Vagina (tissue), 2 donors: ENCODE measurements at places on chromosomes 16 and 17. TPM values are rescaled to one million over a fixed set of nuclear protein-coding genes. Genes with fewer than 3 reads are reported as not detected.

DNA sequence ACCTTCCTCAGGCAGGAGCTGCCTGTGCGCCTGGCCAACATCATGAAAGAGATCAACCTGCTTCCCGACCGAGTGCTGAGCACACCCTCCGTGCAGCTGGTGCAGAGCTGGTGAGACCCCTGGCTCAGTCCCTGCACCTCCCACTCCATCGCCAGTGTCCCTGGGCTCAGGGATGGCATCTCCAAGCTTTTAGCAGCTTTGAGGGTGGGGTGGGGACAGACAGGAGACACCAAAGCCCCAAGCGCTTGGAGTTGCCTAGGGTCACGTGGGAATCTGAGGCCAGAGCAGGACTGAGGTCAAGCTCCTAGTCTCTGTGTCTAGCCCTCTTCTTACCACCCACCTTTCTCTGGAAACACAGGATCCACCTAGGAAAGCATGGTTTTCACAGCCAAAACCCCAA lies 2.3 kb downstream of the PDK2 start:
- no peaks in the 10 kb centered on the region for H3K36me3 ChIP-seq
- H3K27ac ChIP-seq: no peak overlapping the region
- H3K4me3 ChIP-seq: no peak overlapping the region
- H3K27me3 ChIP-seq: no peaks in the 10 kb centered on the region

ABCC12 gene
- not detected for total RNA-seq

DNA sequence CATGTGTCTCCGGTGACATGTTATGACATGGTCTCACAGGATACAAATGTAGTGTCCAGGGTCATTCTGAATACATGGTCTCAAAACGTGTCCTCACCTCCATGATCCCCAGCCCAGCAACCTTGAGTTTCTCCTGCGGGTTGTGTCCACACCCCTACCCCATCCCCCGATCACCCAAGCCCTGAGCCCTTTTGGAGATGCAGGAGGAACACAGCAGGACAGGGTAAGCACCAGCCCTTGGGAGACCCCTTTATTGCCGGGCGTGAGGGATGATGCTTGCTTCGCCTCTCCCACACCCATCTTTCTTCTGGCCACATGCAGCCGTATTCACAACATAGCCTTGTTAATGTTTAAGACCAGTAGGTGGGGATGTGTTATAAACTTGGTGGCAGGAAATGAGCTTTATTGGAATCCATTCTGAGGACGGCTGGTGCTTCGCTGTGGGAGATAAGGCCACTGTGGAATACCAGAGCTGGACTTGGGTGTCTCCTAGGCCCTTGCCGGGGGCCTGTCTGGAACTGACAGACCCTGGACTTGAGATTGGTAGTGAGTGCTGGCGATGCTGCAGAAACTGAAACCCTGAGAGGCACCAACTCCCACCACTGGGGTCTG lies 5.5 kb downstream of the TMEM132E start:
- peaks cover 12% of the 10 kb centered on the region for H3K27me3 ChIP-seq
- no peak overlapping the region for H3K4me3 ChIP-seq
- H3K4me1 ChIP-seq: peaks cover 20% of the 10 kb centered on the region
- no peak for DNase-seq
- H3K27ac ChIP-seq: no peak overlapping the region

DNA sequence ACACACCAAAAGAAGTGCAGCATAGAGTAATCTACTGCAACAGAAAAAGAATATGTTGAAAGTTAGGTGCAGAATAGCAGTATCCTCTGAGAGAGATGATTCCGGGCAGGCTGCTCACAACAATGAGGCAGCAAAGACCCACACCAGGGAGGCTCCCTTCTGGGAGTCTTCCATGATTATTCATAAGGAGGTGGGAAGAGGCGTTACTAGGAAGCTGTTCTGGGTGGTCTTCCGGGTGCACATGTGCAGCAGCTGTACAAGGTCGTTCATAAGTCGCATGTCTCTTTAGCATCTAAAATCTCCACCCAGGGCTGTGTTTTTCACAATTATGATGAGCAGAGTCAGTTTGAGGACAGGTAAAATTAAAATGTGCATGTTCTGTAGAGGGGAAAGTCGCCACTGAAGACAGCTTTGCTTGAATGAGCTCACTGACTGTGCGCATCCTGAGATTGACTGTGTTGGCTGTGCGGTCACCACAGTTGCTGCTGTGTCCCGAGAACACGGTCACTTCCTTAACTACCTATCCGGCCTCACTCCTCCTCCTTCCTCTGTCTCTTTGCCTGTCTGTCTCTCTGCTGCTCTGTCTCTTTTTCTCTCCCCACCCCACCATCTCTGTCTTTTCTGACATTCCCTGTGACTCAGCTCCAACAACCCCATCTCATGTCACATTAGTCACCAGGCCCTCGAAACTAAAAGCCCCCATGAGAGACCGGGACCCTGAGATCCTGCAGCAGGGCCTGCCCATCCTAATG lies 125.5 kb upstream of the HSBP1 start:
- H3K4me3 ChIP-seq: no peak overlapping the region
- no peak overlapping the region for H3K27ac ChIP-seq
- DNase-seq: no peak
- no peaks in the 10 kb centered on the region for H3K36me3 ChIP-seq

AOC2 gene
- 2.2 TPM for total RNA-seq

SYT17 gene
- total RNA-seq: 13.3 TPM

MYH8 gene
- total RNA-seq: not detected

GRCh38 chr16:27152801-27153200 lies 50.5 kb upstream of the KDM8 start:
- no peaks in the 10 kb centered on the region for H3K27me3 ChIP-seq
- DNase-seq: no peak
- no peak overlapping the region for H3K4me3 ChIP-seq
- no peaks in the 10 kb centered on the region for H3K36me3 ChIP-seq
- no peaks in the 10 kb centered on the region for H3K4me1 ChIP-seq
- H3K27ac ChIP-seq: no peak overlapping the region

TSPAN10 gene
- not detected for total RNA-seq

GRCh38 chr17:75457047-75457654 lies 716 bp downstream of the TMEM94 start:
- peaks cover 31% of the 10 kb centered on the region for H3K4me1 ChIP-seq
- H3K36me3 ChIP-seq: no peaks in the 10 kb centered on the region
- no peak for DNase-seq
- H3K27me3 ChIP-seq: no peaks in the 10 kb centered on the region
- peak overlapping the region; percentile 80 for H3K27ac ChIP-seq
- peak overlapping the region; percentile 70 for H3K4me3 ChIP-seq

GRCh38 chr17:27991462-27991993 lies 50.9 kb upstream of the NLK start:
- DNase-seq: no peak
- no peak overlapping the region for H3K4me3 ChIP-seq
- no peaks in the 10 kb centered on the region for H3K36me3 ChIP-seq
- H3K27me3 ChIP-seq: no peaks in the 10 kb centered on the region
- H3K27ac ChIP-seq: no peak overlapping the region

- no peak overlapping the region for H3K27ac ChIP-seq
- H3K4me1 ChIP-seq: peaks cover 12% of the 10 kb centered on the region
- no peak for DNase-seq
- no peak overlapping the region for H3K4me3 ChIP-seq
- H3K27me3 ChIP-seq: no peaks in the 10 kb centered on the region
Measured at GRCh38 chr16:49628148-49628547, 227.8 kb downstream of the ZNF423 start.

SEPTIN12 gene
- total RNA-seq: not detected

- peaks cover 25% of the 10 kb centered on the region for H3K4me1 ChIP-seq
- DNase-seq: no peak
- H3K27ac ChIP-seq: no peak overlapping the region
- H3K36me3 ChIP-seq: no peaks in the 10 kb centered on the region
- H3K27me3 ChIP-seq: no peaks in the 10 kb centered on the region
- no peak overlapping the region for H3K4me3 ChIP-seq
Measured at GRCh38 chr17:82416771-82417170, 1.4 kb upstream of the HEXD start.

WIPF2 gene
- 10.6 TPM for total RNA-seq

KIF2B gene
- not detected for total RNA-seq

DNA sequence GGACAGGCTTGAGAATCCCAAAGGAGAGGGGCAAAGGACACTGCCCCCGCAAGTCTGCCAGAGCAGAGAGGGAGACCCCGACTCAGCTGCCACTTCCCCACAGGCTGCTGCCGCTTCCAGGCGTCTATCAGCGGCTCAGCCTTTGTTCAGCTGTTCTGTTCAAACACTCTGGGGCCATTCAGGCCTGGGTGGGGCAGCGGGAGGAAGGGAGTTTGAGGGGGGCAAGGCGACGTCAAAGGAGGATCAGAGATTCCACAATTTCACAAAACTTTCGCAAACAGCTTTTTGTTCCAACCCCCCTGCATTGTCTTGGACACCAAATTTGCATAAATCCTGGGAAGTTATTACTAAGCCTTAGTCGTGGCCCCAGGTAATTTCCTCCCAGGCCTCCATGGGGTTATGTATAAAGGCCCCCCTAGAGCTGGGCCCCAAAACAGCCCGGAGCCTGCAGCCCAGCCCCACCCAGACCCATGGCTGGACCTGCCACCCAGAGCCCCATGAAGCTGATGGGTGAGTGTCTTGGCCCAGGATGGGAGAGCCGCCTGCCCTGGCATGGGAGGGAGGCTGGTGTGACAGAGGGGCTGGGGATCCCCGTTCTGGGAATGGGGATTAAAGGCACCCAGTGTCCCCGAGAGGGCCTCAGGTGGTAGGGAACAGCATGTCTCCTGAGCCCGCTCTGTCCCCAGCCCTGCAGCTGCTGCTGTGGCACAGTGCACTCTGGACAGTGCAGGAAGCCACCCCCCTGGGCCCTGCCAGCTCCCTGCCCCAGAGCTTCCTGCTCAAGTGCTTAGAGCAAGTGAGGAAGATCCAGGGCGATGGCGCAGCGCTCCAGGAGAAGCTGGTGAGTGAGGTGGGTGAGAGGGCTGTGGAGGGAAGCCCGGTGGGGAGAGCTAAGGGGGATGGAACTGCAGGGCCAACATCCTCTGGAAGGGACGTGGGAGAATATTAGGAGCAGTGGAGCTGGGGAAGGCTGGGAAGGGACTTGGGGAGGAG lies at the start of gene CSF3:
Gene CSF3 (plus strand): TSS at position 436 of the 993 bp plus-strand sequence. CDS start 35 bp downstream, at position 471.
- H3K4me1 ChIP-seq: peaks cover 71% of the 10 kb centered on the region
- no peaks in the 10 kb centered on the region for H3K36me3 ChIP-seq
- no peak for DNase-seq
- H3K27ac ChIP-seq: peak within 1 kb of the TSS; percentile 89
- H3K27me3 ChIP-seq: no peaks in the 10 kb centered on the region

EMP2 gene
- 70.7 TPM for total RNA-seq

DNA sequence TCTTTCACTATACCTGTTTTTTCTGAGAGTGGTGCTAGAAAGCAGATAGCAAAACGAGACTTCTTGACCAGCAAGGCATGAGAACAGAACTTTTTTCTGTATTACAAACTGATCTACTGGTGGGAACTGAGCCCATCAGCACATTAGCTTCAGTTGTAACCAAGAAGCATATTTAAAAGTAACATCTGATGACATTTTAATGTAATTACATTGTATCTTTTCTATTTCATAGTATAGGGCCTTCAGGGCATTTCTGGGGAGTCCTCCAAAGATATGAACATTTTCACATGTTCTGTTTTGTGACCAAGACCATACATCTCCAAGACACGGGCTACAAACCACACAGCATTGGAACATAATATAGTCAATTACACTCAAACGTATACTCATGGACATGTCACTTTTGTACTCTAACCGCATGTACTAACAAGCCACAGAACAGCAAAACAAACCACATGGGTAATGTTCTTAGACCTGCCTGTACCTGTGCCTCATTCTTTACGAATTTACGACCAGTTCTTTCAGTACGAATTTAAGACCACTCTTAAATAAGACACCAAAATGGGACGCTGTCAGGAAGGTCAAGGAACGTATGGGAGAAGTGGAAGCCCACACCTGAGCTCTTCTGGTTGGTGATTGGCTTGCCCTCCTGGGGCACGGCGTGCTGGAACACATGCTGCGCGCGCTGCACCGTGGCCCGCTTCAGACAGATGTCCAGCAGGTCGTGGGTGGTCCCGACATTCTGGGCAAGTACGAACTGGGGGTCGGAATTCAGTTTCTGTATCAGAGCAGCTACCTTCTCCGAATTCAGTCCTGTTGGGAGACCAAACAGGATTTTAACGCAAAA lies 825 bp downstream of the BLMH start:
- H3K4me1 ChIP-seq: peaks cover 23% of the 10 kb centered on the region
- H3K27me3 ChIP-seq: no peaks in the 10 kb centered on the region
- DNase-seq: no peak
- no peaks in the 10 kb centered on the region for H3K36me3 ChIP-seq

DNA sequence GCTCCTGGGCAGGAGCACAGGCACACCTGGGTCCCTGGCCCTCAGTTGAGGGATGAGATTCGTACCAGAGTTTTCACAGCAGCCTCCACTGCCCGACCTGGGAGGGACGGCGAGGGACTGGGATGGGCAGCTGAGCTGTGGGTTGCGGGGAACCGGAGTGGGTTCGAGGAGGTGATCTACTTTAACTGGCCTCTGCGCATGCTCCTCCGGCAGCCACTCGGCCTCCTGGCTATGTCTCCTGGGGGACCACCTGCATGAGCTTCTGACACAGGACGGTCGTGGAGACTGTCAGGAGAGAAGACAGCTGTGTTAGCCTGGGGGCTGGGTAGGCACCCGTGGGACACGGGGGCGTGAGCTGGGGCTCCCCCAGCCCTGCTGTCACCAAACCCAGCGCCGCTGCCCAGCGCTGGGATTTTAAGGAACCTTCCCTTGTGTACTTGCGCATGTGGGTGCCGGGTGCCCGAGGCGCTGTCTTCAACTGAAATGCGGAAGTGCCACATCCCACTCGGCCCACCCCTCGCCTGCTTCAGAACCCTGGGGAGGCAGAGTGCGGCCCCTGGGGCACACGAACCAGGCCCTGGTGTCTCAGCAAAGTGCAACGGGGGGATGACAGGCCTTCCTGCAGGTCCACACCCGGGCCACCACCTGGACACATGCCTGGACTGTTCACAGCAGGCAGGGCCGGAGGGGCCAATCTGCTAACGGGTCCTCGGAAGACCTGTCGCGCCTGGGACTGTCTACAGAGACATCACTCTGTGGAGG lies 36.4 kb downstream of the SLC7A5 start:
- H3K4me1 ChIP-seq: no peaks in the 10 kb centered on the region
- H3K27ac ChIP-seq: no peak overlapping the region
- no peaks in the 10 kb centered on the region for H3K27me3 ChIP-seq
- no peaks in the 10 kb centered on the region for H3K36me3 ChIP-seq
- no peak overlapping the region for H3K4me3 ChIP-seq

DNA sequence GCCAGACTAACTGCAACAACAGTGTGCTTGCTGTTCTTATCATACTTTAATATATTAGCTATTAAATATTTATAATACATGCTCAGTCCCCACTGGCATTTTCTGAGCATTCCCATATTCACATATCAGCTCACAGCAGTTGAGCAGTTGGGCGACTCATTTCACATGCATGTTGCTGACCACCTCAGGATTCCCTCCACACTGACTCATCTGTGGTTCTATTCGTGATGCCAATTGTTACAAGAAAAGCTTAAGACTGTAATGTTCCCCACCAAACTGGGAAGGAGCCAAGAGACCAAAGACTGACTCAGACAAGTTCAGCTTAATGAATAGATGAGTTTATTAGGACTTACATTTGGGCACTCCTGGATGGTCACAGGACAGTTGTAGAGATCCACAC lies 100.3 kb upstream of the KIF2B start:
- no peak overlapping the region for H3K27ac ChIP-seq
- no peaks in the 10 kb centered on the region for H3K4me1 ChIP-seq

ITGA2B gene
- total RNA-seq: 2.0 TPM

- H3K36me3 ChIP-seq: no peaks in the 10 kb centered on the region
- no peak for DNase-seq
- H3K4me1 ChIP-seq: peaks cover 10% of the 10 kb centered on the region
- no peak overlapping the region for H3K27ac ChIP-seq
- H3K27me3 ChIP-seq: no peaks in the 10 kb centered on the region
Measured at GRCh38 chr17:32111141-32111771, 31.0 kb upstream of the RHOT1 start.
